PC-3 (cell line): ENCODE measurements at places on chromosomes 13 and 19.

GRCh38 chr19:51803967-51804366, 9.0 kb downstream of the FPR3 start:
- DNase-seq: peak; percentile 14

GRCh38 chr13:36807616-36808015, 11.4 kb upstream of the RFXAP start:
- peak; percentile 51 for DNase-seq

DNA sequence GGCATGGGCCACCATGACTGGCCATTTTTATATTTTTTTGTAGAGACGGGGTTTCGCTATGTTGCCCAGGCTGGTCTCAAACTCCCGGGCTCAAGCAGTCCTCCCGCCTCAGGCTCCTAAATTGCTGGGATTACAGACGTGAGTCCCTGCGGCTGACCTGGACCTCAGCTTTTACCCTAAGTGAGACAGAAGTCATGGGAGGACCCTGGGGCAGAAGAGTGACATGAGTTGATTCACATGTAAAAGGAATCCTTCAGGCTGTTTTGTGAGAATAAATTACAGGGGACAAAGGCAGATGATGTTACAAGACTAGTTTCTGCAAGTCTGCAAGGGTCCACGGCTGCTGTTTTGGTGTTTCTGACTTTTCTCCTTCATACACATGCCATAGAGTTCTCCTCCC, 2.6 kb upstream of the BCAM start:
- no peak for DNase-seq

DNA sequence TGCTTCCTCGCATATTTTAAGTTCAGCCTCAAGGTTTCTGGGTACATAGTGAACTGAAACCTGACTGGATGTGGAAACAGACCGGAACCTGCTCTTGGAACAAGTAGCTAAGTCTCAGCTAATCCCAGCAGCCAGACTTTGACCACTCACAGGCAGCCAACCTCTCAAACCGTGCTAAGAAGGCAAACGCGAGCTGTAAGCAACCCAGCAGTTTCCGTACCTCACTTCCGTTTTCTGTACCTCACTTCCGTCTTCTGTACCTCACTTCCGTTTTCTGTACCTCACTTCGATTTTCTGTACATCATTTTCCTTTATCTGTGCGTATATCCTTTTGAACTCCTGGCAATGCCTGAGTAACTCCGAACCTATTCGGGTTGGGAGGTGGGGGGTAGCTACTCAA, 96.8 kb downstream of the SUCLA2 start:
- peak; percentile 13 for DNase-seq

DNA sequence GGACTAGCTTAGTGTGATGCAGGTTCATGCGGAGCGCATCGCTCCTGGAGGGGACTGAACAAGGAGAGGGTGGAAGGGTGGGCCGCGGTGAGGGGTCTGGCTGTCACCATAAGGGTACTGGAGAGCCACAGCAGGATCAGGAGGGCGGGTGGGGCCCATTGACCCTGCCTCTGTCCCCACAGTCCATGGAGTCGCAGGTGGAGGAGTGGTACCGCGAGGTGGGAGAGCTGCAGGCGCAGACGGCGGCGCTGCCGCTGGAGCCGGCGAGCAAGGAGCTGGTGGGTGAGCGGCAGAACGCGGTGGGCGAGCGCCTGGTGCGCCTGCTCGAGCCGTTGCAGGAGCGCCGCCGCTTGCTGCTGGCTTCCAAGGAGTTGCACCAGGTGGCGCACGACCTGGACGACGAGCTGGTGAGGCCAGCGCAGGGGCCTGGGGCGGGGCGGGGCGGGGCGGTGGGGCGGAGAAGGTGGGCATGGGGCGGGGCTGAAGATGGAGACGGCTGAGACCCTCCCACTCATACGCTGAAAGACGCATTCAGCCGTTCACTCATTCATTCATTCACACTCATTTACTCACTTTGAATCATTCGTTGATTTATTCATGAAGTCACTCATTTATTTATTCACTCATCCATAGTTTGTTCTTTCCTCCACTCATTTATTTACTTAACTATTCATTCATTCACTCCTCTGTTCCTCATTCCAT, 27.5 kb upstream of the SHKBP1 start:
- peak; percentile 68 for DNase-seq

DNA sequence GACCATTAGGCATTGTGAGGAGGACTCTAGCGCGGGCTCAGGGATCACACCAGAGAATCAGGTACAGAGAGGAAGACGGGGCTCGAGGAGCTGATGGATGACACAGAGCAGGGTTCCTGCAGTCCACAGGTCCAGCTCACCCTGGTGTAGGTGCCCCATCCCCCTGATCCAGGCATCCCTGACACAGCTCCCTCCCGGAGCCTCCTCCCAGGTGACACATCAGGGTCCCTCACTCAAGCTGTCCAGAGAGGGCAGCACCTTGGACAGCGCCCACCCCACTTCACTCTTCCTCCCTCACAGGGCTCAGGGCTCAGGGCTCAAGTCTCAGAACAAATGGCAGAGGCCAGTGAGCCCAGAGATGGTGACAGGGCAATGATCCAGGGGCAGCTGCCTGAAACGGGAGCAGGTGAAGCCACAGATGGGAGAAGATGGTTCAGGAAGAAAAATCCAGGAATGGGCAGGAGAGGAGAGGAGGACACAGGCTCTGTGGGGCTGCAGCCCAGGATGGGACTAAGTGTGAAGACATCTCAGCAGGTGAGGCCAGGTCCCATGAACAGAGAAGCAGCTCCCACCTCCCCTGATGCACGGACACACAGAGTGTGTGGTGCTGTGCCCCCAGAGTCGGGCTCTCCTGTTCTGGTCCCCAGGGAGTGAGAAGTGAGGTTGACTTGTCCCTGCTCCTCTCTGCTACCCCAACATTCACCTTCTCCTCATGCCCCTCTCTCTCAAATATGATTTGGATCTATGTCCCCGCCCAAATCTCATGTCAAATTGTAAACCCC, 2.8 kb upstream of the CEACAM5 start:
- peak; percentile 56 for DNase-seq

GRCh38 chr19:41883463-41883820, 458 bp downstream of the ARHGEF1 start:
- DNase-seq: no peak

DNA sequence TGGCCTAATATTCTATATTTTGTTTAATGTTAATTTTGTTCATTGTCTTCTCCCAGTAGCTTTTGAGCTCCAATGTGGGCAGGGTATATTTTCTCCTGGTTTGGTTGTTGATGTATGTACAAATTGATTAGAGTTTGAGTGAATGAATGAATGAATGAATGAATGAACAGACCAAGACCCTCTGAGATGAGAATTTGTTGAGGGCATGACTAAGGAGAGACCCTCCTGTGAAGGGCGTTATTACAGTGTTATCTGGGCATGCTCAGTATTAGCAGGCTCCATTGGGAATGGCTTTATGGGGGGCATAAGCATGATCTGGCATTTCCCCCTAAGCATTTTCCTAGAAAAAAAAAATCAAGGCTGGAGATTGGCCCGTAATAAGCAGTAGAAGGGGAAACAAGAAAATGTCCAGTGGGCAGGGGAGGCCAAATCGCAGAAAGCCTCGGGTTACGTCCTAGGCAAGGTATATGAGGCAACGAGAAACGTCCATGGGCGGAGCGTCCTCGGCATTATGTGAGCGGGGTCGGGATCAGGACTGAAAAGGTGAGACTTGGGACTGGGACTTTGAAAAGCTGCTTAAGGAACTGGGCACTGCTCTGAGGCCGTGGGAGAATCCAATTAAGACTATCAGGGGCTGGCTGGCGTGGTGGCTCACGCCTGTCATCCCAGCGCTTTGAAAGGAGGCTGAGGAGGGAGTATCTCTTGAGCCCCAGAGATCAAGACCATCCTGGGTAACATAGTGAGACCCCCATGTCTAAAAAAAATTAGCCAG, 904 bp upstream of the ARHGAP33 start:
- peak; percentile 1 for DNase-seq

DNA sequence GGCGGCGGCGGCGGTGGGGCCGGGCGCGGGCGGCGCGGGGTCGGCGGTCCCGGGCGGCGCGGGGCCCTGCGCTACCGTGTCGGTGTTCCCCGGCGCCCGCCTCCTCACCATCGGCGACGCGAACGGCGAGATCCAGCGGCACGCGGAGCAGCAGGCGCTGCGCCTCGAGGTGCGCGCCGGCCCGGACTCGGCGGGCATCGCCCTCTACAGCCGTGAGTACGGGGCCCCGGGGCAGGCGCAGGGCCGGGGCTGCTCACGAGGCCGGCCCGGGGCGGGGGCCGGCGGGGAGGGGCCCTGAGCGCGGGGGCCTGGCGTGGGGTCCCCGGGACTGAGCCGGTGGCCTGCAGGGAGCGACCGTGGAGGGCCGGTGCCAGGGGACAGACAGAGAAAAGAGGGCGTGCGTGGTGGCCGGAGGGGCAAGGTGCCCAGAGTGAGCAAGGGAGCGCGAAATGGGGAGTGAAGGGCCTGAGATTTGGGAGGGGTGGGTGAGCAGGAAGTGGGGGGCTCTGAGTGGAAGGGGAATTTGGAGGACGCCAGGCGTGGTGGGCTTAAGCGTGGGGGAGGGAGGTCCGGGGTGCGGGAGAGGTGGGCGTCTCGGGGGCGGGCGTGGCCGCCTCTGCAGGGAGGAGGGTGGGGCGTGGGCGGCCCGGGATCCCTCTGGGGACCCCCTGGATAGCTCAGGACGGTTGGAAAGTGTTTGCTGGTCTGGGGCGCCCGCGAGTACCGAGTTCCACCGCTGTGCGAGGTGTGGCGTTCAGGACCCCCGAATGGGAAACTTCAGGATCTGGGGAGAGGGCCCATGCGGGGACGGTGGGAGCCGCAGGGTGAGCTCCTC, 575 bp downstream of the CARM1 start:
- DNase-seq: peak; percentile 19

DNA sequence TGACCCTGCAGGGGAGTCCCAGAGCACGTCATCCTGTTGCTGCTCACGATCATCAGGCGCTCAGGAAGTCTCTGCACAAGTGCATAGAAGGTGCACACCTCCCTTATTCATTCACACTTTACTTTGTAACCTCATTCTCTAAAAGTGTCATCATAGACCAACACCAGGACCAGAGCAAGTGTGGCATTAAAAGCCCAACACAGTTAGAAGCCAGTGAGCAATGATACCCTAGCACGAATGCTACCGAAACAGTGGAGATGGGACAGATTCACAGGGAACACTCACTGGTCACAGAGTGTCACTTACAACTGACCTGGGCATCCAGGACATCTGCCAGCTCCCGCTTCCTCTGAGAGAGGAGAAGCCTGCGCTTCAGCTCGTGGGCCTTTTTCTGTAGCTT, 17.0 kb downstream of the HAUS8 start:
- DNase-seq: no peak
